Activated naive CD4-positive, alpha-beta T cell treated with anti-CD3 and anti-CD28 coated beads for 36 hours (primary cell): ENCODE measurements at places on chromosomes 4 and X. TPM values are rescaled to one million over a fixed set of nuclear protein-coding genes. Genes with fewer than 3 reads are reported as not detected.

DNA sequence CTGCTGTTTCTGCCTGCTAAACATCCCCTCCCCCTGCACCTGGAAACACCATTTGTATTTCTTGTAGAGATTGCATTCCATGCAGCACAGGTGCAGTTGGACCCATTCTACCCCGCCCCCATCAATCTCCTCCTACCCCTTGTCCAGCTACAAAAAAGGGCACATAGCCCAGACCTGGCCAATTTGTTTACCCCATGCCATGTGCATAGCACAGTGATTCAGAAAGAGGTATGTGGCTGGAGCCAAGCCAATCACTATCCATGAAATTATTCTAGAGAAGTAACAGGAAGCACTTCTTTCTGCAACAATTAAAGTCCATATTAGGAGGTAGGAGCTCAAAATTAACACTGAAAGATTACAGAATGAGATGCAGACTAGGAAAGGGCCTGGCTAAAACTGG lies 20.2 kb upstream of the TMEM184C start:
- H3K36me3 ChIP-seq: no peaks in the 10 kb centered on the region
- DNase-seq: no peak
- no peak overlapping the region for H3K4me3 ChIP-seq
- no peaks in the 10 kb centered on the region for H3K4me1 ChIP-seq
- no peaks in the 10 kb centered on the region for H3K27me3 ChIP-seq
- H3K27ac ChIP-seq: no peak overlapping the region

- H3K27ac ChIP-seq: no peak overlapping the region
- no peak for DNase-seq
- peaks cover 8% of the 10 kb centered on the region for H3K4me1 ChIP-seq
Measured at GRCh38 chr4:155582041-155582440, 84.6 kb upstream of the GUCY1A1 start.

DNA sequence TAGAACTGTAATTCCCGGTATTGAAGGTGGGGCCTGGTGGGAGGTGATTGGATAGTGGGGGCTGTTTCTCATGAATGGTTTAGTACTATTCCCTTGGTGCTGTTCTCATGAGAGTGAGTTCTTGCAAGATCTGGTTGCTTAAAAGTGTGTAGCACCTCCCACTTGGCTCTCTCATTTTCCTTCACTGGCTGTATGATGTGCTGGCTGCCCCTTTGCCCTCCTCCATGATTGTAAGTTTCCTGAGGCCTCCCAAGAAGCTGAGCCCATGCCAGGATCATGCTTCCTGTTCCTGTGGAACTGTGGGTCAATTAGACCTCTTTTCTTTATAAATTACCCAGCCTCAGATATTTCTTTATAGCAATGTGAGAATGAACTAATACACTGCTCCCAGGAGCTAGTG lies 8.7 kb downstream of the ANXA10 start:
- H3K4me1 ChIP-seq: no peaks in the 10 kb centered on the region
- no peaks in the 10 kb centered on the region for H3K36me3 ChIP-seq
- H3K4me3 ChIP-seq: no peak overlapping the region
- no peak overlapping the region for H3K27ac ChIP-seq
- no peak for DNase-seq

DNA sequence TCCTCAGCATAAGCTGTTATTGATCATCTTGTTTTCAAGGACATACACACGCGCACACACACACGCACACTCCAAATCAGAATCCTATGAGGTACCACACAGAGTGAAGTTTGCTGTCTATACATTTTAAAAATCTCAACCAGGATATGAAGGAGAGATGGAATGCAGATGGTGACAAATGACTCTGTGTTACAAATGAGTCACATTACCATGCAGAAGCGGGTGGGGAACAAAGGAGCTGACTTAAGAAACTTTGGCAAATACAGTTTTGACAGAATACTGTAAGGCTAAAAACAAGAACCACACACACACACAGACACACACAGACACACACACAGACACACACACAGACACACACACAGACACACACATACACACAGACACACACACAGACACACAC lies 81.7 kb downstream of the RELL1 start:
- peaks cover 3% of the 10 kb centered on the region for H3K4me1 ChIP-seq
- H3K36me3 ChIP-seq: peaks cover 4% of the 10 kb centered on the region
- no peaks in the 10 kb centered on the region for H3K27me3 ChIP-seq
- no peak for DNase-seq
- no peak overlapping the region for H3K27ac ChIP-seq

GRCh38 chrX:41317477-41318208 lies 16.3 kb upstream of the DDX3X start:
- peaks cover 2% of the 10 kb centered on the region for H3K4me1 ChIP-seq
- no peak for DNase-seq
- no peaks in the 10 kb centered on the region for H3K36me3 ChIP-seq
- no peaks in the 10 kb centered on the region for H3K27me3 ChIP-seq

DNA sequence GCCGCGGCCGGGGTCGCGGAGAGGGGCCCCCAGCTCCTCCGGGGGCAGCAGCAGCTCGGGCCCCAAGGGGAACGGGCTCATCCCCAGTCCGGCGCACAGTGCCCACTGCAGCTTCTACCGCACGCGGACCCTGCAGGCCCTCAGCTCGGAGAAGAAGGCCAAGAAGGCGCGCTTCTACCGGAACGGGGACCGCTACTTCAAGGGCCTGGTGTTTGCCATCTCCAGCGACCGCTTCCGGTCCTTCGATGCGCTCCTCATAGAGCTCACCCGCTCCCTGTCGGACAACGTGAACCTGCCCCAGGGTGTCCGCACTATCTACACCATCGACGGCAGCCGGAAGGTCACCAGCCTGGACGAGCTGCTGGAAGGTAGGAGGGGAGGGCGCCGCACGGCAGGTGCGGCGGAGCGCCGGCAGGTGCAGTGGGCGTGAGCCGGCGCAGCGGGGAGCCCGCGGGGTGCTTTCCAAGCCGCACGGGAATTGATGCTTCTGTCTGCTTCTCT lies 886 bp downstream of the DCLK2 start:
- H3K36me3 ChIP-seq: no peaks in the 10 kb centered on the region
- H3K27ac ChIP-seq: no peak overlapping the region
- H3K4me3 ChIP-seq: peak overlapping the region; percentile 48
- peak; percentile 27 for DNase-seq
- peaks cover 8% of the 10 kb centered on the region for H3K4me1 ChIP-seq
- H3K27me3 ChIP-seq: peaks cover 50% of the 10 kb centered on the region

DNA sequence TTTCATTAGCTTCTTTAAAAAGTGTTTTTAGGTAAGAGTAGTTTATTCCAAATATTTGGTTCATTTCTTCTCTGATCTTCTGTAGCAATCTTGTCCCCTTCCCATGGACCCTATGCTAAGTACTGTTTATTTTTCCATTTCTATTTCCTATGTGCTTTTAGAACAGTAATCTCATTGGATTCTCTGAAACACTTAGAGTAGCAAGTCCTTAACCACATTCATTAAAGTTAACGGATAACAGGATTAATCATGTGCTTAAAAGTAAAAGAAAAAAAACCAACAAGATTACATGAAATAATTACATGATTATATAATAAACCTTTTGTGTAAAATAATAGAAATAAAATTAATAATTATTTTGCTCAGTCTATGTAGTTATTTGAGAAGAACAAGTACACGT lies 929.7 kb downstream of the C4orf33 start:
- no peak overlapping the region for H3K4me3 ChIP-seq
- H3K36me3 ChIP-seq: no peaks in the 10 kb centered on the region
- no peak for DNase-seq
- no peaks in the 10 kb centered on the region for H3K27me3 ChIP-seq
- H3K27ac ChIP-seq: no peak overlapping the region
- H3K4me1 ChIP-seq: no peaks in the 10 kb centered on the region

DNA sequence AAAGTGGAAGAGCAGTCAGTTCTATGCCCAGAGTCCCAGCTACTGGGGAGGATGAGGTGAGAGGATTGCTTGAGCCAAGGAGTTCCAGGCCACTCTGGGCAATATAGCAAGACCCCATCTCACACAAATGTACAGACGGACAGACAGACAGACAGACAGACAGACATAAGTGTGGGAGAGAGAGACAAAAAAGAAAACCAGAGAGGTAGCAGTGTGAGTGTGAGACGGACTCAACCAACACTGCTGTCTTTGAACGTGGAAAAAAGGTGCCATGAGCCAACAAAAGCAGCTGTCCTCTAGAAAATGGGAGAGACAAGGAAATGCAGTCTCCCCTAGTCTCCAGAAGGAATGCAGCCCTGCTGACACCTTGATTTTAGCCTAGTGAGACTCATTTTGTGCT lies 18.2 kb upstream of the RPL34 start:
- H3K27ac ChIP-seq: no peak overlapping the region
- H3K36me3 ChIP-seq: peaks cover 10% of the 10 kb centered on the region
- H3K27me3 ChIP-seq: no peaks in the 10 kb centered on the region
- H3K4me1 ChIP-seq: peaks cover 20% of the 10 kb centered on the region

DNA sequence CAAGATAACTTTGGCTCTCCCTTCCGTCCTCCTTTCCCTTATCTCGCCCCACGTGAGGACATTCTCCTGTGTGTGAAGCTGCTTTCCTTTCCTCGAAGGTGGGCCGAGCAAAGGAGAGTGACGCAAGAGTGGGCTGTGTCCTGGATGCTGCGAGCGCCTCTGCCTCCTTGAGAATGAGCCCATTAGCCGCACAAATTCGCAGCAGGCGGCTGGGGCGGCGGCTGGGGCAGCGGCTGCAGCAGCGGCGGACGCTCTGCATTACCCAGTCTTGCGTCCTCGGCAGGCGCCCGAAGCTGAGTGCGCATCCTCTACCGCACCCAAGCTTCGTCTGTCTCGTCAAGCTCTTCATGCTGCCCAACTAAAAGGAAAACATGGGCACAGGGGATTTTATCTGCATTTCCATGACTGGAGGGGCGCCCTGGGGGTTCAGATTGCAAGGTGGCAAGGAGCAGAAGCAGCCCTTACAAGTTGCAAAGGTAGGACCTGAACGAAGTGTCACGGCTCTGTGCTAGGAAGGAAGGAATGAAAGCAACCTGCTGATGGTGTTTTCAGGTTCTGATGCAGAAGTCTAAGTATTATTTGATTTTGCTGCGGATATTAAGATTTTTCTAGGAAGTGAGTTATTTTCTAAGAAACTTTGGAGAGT lies at the start of gene SYNPO2:
Gene SYNPO2, plus strand, starts transcription at position 189 of the 646 bp plus-strand sequence. Its CDS starts 183 bp downstream, at position 372.
- H3K27ac ChIP-seq: no peak within 1 kb of the TSS
- H3K4me3 ChIP-seq: peak within 1 kb of the TSS; percentile 70
- peaks cover 14% of the 10 kb centered on the region for H3K4me1 ChIP-seq
- H3K36me3 ChIP-seq: no peaks in the 10 kb centered on the region
- H3K27me3 ChIP-seq: peaks cover 30% of the 10 kb centered on the region

DNA sequence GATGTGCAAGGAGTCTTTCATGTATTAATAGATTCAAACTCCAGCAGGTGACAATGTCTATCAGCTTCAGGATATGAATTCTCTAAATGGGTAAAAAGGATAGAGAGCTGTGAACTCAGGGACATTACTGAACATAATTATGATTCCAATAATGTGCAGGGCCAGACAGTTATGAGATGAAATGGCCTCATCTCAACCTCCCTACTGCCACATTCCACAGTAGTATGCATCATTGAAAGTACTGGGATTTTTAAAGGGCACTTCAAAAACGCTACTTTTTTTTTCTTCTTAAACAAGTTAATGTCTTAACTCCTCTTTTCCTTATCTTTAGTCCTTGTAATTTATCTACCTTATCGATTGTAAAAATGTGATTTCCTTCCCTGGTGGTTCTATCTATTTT lies 202.0 kb downstream of the APBB2 start:
- no peak overlapping the region for H3K4me3 ChIP-seq
- no peaks in the 10 kb centered on the region for H3K4me1 ChIP-seq
- H3K27ac ChIP-seq: no peak overlapping the region
- no peaks in the 10 kb centered on the region for H3K36me3 ChIP-seq
- H3K27me3 ChIP-seq: peaks cover 2% of the 10 kb centered on the region
- no peak for DNase-seq

DNA sequence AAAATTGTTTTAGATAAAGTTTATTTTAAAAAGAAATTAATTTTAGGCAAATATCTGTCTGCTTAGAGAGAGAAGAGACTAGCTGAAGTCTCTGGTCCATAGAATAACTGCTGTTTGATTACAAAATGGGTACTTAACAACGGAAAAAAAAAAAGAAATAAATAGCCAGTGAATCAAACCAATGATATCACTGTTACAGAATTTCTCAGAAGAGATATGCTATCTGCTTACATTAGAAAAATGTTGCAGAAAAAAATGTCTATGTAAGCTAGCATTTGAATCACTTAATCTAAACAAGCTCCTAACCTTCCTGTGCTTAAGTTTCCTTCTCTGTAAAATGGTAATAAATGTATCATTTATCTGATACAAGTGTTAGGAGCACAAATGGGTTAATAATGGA lies 189.9 kb downstream of the IL15 start:
- no peaks in the 10 kb centered on the region for H3K4me1 ChIP-seq
- H3K27me3 ChIP-seq: no peaks in the 10 kb centered on the region
- no peak overlapping the region for H3K4me3 ChIP-seq
- no peak overlapping the region for H3K27ac ChIP-seq
- DNase-seq: no peak

DNA sequence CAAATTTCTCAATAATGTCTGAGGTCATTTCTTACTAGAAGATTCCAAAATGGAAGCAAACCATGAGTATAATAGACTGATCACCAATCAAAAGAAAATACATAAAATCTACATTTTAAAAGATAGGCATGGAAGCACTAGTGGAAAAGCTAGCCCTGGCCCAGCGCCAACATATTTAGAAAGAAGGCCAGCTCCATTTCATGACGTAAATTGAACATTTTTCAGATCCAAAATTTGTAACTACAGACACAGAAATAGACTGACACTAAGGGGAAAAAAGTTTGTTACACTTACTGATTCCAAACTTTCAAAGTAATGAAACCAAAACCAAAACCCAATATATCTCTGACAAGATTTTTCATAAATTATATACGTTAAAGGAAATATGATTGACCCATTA lies 117.7 kb downstream of the ADAMTS3 start:
- no peak overlapping the region for H3K4me3 ChIP-seq
- no peaks in the 10 kb centered on the region for H3K4me1 ChIP-seq
- no peak for DNase-seq

DNA sequence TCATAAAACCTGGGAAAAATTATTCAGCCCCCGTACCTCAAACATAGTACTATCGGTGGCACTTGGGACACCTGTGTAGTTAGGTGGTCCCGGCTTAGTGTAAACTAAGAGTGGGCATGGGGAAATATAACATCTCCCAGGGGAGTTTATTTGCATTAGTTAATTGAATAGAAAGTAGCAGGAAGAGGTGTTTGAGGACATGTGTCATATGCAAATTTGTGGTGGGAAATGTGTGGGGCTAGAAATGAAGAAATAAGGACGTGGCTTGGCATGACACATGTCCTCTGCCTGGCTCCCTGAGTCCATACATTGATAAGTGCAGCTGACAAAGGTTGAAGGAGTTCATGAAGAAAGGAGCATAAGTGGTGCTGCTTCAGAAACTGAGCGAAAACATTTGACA lies 483.6 kb downstream of the SH2D1A start:
- H3K4me3 ChIP-seq: no peak overlapping the region
- H3K27ac ChIP-seq: no peak overlapping the region
- H3K4me1 ChIP-seq: peaks cover 16% of the 10 kb centered on the region
- H3K27me3 ChIP-seq: no peaks in the 10 kb centered on the region

CENPE gene
- 45.2 TPM for total RNA-seq

RAP2C gene
- 24.5 TPM for total RNA-seq

CDS1 gene
- 0.17 TPM for total RNA-seq
